ENCODE measurements at places on chromosomes 6 and 20. TPM values are rescaled to one million over a fixed set of nuclear protein-coding genes. Genes with fewer than 3 reads are reported as not detected.

DNA sequence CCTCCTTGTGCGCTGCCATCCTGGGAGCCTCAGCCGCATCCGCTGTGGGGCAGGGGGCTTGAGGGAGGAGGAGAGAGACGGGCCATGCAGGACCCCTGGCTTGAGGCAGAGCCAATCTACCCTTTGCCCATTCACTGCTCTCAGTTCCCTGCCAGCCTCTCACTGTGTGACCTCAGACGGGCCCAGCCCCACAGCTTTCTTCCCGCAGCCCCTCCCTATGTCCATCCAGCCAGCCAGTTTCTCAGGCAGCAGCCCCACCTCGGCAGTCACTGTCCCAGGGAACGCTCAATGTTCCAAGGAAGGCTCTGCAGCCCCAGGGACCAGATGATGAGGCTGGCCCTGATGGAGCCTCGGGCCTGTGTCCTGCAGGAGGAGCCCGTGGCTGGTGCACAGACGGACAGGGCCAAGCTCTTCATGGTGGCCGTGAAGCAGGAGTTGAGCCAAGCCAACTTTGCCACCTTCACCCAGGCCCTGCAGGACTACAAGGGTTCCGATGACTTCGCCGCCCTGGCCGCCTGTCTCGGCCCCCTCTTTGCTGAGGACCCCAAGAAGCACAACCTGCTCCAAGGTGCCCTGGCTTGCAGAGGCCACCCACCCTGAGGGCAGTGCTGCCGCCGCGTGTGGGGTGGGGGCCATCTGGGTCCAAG is 3.9 kb upstream of the TNFRSF6B start:
- no peak overlapping the region for H3K4me3 ChIP-seq
- DNase-seq: no peak
- H3K4me1 ChIP-seq: peaks cover 62% of the 10 kb centered on the region
- H3K27ac ChIP-seq: peak overlapping the region; percentile 55

GRCh38 chr6:149441740-149442139 is 41.7 kb downstream of the SUMO4 start:
- H3K4me1 ChIP-seq: no peaks in the 10 kb centered on the region
- no peak overlapping the region for H3K27ac ChIP-seq
- H3K27me3 ChIP-seq: peaks cover 2% of the 10 kb centered on the region
- no peak overlapping the region for H3K4me3 ChIP-seq

DNA sequence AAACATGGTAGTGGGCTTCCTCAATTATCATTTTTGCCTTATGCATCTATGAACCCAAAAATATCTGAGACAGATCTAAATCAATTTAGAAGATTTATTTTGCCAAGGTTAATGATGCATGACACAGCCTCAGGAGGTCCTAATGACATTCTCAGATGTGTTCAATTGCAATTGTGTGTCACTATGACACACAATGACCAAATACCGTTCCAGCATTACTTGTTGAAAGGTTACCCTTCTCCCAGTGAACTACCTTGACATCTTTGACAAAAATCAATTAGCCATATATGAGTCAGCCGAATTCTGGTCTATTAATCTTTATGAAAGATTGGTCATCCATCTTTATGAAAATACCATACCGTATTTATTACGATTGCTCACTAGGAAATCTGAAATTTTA is 592.5 kb upstream of the GJE1 start:
- H3K36me3 ChIP-seq: no peaks in the 10 kb centered on the region
- no peaks in the 10 kb centered on the region for H3K4me1 ChIP-seq
- no peak overlapping the region for H3K4me3 ChIP-seq
- no peak overlapping the region for H3K27ac ChIP-seq

- H3K4me1 ChIP-seq: no peaks in the 10 kb centered on the region
- H3K36me3 ChIP-seq: no peaks in the 10 kb centered on the region
- H3K27ac ChIP-seq: no peak overlapping the region
- DNase-seq: no peak
- no peak overlapping the region for H3K4me3 ChIP-seq
Observed at GRCh38 chr20:15976047-15976736, 597.1 kb downstream of the KIF16B start.

DNA sequence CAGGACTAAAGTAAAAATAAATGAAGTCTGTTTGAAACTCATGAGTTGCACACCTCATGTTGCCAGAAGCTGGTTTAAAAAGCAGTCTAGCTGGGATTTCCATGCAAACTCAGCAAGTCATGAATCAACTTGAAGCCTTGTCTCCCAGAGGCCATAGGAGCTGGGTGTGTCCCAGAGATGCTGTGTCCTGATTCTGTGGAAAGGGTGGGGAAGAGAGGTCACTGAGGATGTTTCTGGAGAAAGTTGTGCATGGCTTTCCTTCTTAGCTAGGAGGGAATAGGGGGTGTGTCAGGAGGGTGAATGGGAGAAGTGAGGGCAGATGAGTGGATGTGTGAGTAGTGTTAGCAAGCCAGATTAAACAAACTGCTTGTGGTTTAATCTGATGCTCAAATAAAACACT is 111.3 kb downstream of the ADAT2 start:
- H3K36me3 ChIP-seq: peaks cover 2% of the 10 kb centered on the region
- no peak overlapping the region for H3K27ac ChIP-seq
- H3K4me1 ChIP-seq: no peaks in the 10 kb centered on the region

DNA sequence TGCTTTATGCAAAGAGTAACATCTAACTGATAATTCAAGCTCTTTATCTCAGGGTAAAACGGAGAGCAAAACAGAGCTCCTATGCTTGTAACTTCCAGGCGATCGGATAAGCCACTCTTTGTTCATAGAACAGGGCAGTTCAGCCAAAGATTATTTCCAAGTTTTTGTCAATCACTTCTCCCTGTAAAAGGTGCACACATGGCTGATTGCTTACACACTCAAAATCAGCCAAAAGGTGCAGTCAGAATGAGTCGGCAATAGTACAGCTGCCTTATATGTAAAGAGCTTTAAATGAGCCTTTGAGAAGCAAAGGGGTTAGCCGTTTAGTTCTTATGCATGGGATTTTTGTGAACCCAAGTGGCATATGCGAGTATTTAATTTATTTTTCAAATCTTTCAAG is 449.6 kb upstream of the POU3F2 start:
- H3K27me3 ChIP-seq: no peaks in the 10 kb centered on the region
- H3K27ac ChIP-seq: no peak overlapping the region
- no peaks in the 10 kb centered on the region for H3K36me3 ChIP-seq
- no peak for DNase-seq
- H3K4me3 ChIP-seq: no peak overlapping the region

GRCh38 chr6:20334334-20334733 is 67.3 kb upstream of the E2F3 start:
- H3K27me3 ChIP-seq: no peaks in the 10 kb centered on the region
- H3K4me1 ChIP-seq: no peaks in the 10 kb centered on the region
- no peak overlapping the region for H3K27ac ChIP-seq
- no peak for DNase-seq
- H3K36me3 ChIP-seq: no peaks in the 10 kb centered on the region

- no peaks in the 10 kb centered on the region for H3K36me3 ChIP-seq
- no peak overlapping the region for H3K4me3 ChIP-seq
- no peak overlapping the region for H3K27ac ChIP-seq
- no peaks in the 10 kb centered on the region for H3K27me3 ChIP-seq
- no peak for DNase-seq
Observed at GRCh38 chr6:75412969-75413662, 80.5 kb downstream of the FILIP1 start.

DNA sequence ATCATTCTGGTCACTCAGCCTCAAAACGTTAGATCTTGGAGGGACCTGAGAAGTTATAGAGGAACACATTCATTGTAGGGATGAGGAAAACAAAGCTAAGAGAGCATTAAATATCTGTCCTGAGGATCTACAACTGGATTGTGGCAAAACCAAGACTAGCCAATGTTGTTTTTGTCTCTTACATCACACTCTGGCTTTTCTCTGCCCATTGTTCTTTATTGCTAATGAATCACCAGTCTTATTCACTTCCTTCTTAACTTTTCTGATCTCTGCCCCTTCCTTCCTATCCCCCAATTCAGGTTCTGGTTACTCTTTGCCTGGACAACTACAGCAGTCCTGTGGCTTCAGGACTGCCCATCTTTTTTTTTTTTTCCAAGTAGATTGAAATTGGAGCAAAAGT is 57.0 kb upstream of the PREP start:
- DNase-seq: no peak
- H3K4me1 ChIP-seq: no peaks in the 10 kb centered on the region

GRCh38 chr6:107690643-107691061 is 133.5 kb downstream of the SCML4 start:
- no peak for DNase-seq
- no peak overlapping the region for H3K27ac ChIP-seq
- no peaks in the 10 kb centered on the region for H3K27me3 ChIP-seq
- H3K36me3 ChIP-seq: no peaks in the 10 kb centered on the region
- H3K4me3 ChIP-seq: no peak overlapping the region

- no peaks in the 10 kb centered on the region for H3K36me3 ChIP-seq
- no peaks in the 10 kb centered on the region for H3K27me3 ChIP-seq
- H3K4me3 ChIP-seq: no peak overlapping the region
Observed at GRCh38 chr20:18213002-18213401, 75.3 kb upstream of the ZNF133 start.

DNA sequence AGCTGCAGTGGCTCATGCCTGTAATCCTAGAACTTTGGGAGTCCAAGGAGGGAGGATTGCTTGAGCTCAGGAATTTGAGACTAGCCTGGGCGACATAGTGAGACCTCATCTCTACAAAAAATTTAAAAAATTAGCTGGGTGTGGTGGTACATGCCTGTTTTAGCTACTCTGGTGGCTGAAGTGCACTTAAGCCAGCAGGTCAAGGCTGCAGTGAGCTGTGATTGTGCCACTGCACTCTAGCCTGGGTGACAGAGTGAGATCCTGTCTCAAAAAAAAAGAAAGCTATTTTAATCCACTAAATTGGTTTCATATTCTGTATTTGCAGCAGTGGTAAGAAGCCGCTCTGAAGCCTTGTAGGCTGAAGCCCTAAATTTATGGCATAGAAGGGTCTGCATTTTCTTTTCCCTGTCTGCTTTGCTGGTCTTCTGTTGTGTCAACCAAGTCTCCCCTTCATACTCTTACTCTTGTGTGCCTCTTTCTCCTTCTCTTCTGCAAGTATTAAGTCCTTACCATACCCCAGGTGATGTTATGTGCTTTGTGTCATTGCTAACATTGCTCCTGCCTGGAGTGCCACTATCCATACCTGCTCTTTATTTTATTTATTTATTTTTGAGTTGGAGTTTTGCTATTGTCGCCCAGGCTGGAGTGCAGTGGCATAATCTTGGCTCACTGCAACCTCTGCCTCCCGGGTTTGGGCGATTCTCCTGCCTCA is 70.9 kb downstream of the MYO6 start:
- H3K27me3 ChIP-seq: no peaks in the 10 kb centered on the region
- no peaks in the 10 kb centered on the region for H3K4me1 ChIP-seq
- H3K27ac ChIP-seq: no peak overlapping the region

- H3K36me3 ChIP-seq: no peaks in the 10 kb centered on the region
- H3K4me3 ChIP-seq: no peak overlapping the region
- DNase-seq: no peak
- H3K27ac ChIP-seq: no peak overlapping the region
- no peaks in the 10 kb centered on the region for H3K4me1 ChIP-seq
Observed at GRCh38 chr20:34834459-34834893, 9.0 kb upstream of the NCOA6 start.

- H3K36me3 ChIP-seq: peaks cover 13% of the 10 kb centered on the region
- H3K4me3 ChIP-seq: peak overlapping the region; percentile 67
- H3K27me3 ChIP-seq: no peaks in the 10 kb centered on the region
- H3K27ac ChIP-seq: peak overlapping the region; percentile 91
- H3K4me1 ChIP-seq: peaks cover 17% of the 10 kb centered on the region
Observed at GRCh38 chr6:138403324-138403800, 661 bp upstream of the HEBP2 start.

DNA sequence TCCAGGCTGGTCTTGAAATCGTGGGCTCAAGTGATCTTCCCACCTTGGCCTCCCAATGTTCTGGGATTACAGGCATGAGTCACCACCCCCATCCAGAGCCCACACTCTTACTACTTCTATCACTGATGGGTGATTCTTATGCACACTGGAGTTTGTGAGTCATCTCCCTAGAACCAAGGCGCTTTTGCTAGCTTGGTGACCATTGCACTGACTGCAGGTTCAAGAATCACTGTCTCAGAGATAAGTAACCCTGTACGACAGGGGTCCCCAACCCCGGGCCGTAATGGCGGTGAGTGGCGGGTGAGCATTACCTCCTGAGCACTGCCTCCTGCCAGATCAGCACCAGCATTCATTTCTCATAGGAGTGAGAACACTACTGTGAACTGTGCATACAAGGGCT is 118.8 kb downstream of the MAP3K7 start:
- no peaks in the 10 kb centered on the region for H3K4me1 ChIP-seq
- no peaks in the 10 kb centered on the region for H3K27me3 ChIP-seq
- no peaks in the 10 kb centered on the region for H3K36me3 ChIP-seq
- DNase-seq: no peak

GRCh38 chr20:10793766-10794165 is 120.0 kb upstream of the JAG1 start:
- DNase-seq: peak; percentile 55
- no peaks in the 10 kb centered on the region for H3K4me1 ChIP-seq
- H3K27ac ChIP-seq: no peak overlapping the region

DNA sequence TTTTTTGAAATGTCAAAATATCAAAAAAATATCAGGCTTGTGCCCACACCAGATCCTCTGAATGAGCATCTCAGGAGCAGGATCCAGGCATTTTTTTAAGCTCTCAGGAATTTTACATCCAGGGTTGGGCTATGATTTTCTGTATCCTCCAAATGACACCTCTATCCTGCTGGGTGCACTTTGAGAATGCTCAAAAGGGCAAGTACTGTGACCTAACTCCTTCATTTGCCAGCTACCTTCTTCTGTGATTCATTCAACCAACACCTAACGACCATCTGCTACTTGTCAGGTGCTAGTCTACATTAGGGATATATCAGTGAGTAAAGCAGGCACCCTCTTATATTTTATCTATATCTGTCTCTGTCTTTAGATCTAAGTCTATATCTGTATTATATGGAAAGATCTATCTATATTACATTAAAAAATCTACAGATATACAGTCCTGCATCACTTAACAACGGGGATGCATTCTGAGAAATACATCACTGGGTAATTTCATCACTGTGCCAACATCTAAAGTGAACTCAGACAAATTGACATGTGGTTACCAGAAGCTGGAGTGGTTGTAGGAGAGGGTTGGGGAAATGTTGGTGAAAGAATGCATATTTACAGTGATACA is 131.6 kb downstream of the KIF16B start:
- no peaks in the 10 kb centered on the region for H3K27me3 ChIP-seq
- DNase-seq: peak; percentile 39
- H3K4me1 ChIP-seq: peaks cover 9% of the 10 kb centered on the region

The RIPOR2 gene
- 2.6 TPM for total RNA-seq

The KIF13A gene
- 86.3 TPM for total RNA-seq

The ZNF318 gene
- 16.3 TPM for total RNA-seq

The ECT2L gene
- total RNA-seq: 0.23 TPM

The MEI4 gene
- total RNA-seq: 0.06 TPM

The FKBP1C gene
- 0.34 TPM for total RNA-seq

The EEF1A2 gene
- total RNA-seq: 1.7 TPM

The C6orf163 gene
- 2.7 TPM for total RNA-seq
